Activated T-helper 1 cell treated with anti-CD3 and anti-CD28 coated beads, Interleukin-12 subunit alpha, Interleukin-12 subunit beta, Interleukin-2, Interleukin-4 antibody, amounts not matched to agents 30 ng/mL and 10 ng/mL and 1 ng/mL, durations not matched to agents 14 hours and 24 hours and 36 hours (primary cell): ENCODE measurements at places on chromosomes 3 and 15.

GRCh38 chr3:124787476-124788195, 57.4 kb downstream of the UMPS start:
- DNase-seq: no peak

GRCh38 chr15:29770796-29771195, 51.5 kb downstream of the TJP1 start:
- DNase-seq: no peak

- DNase-seq: no peak
Measured at GRCh38 chr3:134496471-134497071, 10.7 kb downstream of the CEP63 start.

DNA sequence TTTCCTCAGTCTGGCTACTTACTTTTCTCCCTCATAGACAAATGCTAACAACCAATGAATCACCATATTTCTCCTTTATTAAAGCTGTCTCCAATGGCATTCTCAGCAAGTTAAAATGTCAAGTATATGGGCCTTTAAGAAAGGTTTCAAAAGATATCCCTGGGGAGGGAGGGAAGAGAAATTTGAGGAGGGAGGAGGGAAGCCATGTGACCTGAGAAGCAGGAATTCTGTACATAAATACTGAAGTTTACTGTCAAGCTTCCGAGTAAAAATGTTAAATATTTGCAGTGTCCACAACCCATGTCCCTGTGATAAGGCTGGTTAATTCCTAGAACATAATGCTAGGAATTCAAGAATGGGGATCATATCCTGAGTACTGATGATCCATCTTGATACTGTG, 175.9 kb downstream of the CNTN4 start:
- no peak for DNase-seq

DNA sequence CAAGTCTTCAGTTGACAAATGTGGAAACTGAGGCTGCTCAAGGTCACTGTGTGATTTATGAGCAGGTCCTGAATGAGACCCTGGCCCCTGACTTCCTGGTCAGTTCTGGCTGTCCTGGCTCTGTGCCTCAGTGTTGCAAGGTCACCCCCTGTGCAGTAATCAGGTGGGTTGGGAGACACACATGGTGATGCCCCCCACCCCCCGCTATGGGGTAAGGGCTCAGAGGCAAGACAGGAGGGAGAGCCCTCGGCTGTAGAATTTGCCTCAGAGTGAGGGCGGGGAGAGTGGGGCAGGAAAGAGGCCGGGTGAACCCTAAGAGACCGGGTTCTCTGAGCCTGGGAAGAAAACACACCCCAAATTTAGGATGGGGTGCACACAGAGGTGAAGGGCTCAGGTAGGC, 98.5 kb downstream of the MEGF11 start:
- DNase-seq: no peak

GRCh38 chr3:127041264-127041820, 58.4 kb downstream of the PLXNA1 start:
- DNase-seq: no peak

DNA sequence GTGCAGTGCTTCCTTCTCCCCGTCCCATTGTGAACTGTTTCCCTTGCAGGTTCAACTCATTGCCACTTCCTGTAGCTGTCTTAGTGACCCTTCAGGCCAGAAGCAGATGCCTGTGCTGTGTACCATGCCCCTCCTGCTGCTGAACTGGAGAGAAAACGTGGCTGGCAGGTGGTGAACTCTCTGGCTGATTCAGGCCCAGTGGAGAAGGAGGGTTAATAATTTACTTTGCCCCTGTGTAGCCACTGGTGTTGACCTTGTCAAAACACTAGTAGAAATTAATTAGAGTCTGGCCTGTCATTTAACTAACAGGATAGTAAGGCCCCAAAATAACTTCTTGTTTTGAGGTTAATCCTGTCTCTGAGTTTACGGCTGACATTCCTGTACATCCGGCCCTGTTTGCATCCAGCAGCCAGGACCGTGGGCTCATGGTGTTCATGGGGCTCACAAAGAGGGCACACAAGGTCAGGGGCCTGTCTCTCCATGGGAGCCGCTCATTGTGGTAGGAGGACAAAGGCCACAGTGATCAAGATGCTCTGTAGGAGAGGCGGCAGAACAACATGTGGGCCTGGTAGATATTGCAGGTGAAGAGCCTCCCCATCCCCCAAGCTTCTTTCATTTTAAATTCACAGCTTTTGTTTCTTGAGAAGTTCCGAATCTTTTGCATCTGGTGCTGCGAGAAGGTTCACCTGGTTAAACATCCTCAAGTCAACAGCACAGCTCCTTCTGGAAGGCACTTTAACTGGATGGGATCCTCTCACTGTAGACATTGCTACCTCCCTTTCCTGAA, 101.6 kb downstream of the CGNL1 start:
- DNase-seq: no peak
